Nucleus accumbens (tissue), 56 donors: ENCODE measurements at places on chromosomes 5 and 9.

DNA sequence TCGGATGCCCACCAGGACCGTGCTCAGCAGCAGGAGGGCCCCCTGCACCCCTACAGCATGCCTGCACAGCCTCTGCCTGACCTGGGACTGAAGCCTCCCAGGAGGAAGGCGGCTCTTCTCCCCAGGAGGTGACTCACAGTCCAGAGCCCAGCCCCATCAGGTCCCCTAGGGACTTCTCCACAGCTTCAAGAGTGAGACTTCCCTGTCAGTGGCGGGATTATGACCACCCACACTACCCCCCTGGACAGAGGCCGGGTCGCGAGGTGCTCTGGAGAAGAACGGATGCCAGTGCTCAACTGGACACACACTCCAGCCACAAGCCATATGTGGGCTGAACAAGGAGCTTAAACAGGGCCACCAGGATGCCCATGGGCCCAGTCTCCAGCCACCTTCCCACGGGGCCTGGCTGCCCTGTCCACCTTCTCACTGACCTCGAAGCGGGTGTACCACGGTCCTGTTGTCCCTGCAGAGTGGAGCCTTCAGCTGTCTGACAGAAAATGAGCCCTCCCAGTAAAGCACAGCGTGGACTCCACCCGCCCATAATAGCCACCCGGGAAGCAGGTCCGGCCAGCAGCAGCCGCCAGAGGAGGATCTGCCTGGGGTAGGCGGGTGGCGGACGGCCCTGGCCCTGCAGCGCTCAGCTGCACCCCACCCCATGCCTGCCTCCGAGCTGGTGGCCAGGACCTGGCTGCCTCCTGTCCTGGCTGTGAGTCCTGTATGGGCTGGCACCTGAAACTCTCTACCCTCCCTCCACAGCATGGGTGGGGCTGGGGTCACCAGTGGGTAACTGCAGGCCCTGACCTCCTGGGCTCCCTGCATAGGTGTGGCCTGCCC, 54.7 kb downstream of the SEMA4D start:
- no peak for DNase-seq

- DNase-seq = no peak
These were observed 1.3 kb downstream of the BARHL1 start for GRCh38 chr9:132583584-132584304.

DNA sequence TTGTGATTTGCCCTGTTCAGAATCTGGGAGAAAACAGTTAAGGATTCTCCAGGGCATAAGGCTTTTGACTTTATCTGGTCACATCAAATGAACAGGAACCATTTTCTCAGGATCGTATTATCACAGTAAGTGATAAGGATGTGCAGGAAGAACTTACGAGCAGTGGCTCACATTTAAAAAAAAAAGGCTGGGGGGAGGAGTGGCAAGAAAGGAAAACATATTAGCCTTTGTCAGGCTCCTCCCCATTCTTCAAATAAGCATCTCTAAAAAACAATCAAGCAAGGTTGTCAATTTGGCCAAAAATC, 234.3 kb upstream of the TMEM161B start:
- DNase-seq = no peak

DNA sequence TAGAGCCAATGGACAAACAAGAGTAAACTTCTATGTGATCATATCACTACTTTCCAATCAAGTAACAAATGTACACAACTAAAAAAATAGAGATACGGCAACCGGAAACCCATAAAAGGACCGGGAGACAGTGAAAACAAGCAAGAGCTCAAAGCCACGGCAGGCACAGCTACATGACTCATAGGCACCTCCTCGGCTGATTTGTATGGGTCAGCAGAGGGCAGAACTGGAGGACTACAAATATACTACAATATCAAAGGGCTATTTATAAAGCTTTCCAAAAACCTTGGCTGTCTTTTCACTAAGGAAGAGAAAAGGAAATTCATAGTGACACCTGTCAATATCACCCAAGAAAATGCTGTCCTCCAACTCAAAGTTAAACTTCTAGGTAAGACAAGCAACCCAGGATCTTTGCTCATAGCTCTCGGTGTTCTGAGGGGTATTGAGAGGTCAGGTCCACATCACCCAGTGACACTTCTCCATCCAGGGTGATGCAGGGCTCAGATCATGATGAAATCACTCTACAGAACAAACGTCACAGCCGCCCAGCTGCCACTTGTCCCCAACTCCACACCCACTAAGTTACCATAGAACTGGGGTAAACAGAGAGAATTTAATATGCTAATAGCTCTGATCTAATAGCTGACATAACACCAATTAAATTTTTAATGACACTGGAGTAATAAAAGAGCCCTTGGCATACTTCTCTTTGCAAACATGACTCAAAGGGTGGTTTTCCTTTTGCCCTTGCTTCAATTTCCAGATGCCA, 41.3 kb downstream of the PFDN1 start:
- no peak for DNase-seq

GRCh38 chr5:107263387-107264018, 407.2 kb downstream of the EFNA5 start:
- no peak for DNase-seq

- DNase-seq = no peak
These were observed 13.2 kb upstream of the ADGRD2 start for GRCh38 chr9:124437086-124437485.

DNA sequence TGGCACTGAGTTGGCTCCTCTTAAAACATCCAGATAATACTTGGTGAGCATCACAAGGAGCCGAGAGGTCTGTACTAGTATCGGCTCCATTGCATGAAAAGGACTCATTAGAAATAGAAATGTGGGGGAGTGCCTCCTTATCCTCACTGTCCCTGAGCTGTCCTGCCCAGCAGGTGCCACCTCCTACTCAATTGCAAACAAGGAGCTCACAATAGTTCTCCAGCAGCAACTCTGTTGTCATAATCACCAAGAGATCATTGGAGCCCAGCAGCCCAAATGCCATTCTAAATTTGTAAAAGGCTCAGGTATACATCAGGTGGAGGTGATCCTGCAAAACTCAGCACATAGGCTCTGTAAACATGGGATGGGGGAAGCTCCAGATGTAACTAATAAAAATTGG, 99.1 kb downstream of the PLK2 start:
- DNase-seq = no peak

- DNase-seq = peak; percentile 50
These were observed 171.2 kb upstream of the ACTBL2 start for GRCh38 chr5:57653636-57654290.

DNA sequence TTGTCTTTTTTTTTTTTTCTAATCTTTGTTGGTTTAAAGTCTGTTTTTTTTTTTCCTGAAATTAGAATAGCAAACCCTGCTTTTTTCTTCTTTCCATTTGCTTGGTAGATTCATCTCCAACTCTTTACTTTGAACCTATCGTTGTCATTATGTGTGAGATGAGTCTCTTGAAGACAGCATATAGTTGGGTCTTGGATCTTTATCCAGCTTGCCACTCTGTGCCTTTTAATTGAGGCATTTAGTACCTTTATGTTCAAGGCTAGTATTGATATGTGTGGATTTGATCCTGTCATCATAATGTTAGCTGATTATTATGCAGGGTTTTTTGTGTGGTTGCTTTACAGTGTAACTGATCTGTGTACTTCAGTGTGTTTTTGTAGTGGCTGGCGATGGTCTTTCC, 383.8 kb downstream of the MAN2A1 start:
- no peak for DNase-seq

DNA sequence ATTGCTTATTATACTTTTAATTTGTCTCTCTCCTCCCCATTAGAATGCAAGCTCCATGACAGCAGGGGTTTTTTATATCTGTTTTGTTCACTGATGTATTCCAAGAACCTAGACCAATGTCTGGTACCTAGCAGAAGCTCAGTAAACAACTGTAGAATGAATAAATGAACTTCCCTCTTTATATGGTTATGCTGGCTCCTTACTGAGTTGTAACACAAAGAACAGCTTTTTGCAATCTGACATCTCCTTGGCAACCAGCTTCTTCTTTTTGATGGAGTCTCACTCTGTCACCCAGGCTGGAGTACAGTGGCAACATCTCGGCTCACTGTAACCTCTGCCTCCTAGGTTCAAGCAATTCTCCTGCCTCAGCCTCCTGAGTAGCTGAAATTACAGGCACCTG, 13.6 kb downstream of the TRMO start:
- no peak for DNase-seq

- no peak for DNase-seq
These were observed 23.1 kb downstream of the NIM1K start for GRCh38 chr5:43215073-43215631.

DNA sequence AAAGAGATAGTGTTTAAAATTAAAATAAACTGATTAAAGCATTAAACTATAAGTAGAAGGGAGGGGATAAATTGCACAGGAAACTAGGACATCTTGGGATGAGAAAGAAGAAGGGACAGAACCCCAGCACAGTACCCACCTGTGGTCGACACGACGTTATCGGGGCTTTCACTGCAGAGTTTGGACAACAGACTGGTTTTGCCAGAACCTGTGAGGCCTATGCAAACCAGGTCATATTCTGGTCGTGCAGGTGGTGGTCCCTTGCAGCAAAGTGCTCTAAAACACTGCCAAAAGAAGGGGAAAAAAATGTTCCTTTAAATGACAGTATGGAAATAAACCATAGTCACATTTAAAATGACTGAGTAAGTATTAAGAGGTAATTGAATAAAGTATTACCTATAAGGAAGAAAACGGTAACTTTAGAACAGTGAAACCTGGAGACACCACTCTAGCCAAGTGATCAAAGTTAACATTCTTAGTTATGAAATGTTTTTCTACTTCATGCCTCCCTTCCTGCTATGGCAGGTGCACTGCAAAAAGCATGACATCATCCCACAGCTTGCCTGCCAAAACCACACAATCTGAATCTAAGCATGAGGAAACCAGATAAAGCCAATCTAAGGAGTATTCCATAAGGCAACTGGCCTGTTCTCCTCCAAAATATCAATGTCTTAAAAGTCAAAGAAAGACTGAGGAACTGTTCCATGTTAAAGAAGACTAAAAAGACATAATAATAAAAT, 138.6 kb downstream of the ARL15 start:
- no peak for DNase-seq

- no peak for DNase-seq
These were observed 581.3 kb downstream of the PDE4D start for GRCh38 chr5:59312223-59312622.

DNA sequence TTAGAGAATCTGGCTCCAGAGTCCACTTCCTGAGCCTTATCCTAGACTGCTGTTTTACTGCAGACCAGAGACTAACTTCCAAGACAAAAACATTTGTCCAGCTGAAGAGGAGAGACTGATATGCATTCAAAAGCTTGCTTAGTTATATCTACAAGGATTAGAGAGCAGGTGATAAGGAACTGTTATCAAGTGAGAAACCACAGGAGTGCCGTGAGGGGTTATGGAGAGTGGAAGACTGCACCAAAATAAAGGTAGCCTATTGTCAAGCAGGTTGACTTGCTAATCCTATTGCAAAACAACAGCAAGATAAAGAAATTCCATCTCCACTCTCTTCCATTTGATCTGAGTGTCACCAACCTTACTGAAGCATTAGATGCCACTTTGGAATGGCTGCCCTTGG, 139.1 kb downstream of the SCAMP1 start:
- DNase-seq = no peak

DNA sequence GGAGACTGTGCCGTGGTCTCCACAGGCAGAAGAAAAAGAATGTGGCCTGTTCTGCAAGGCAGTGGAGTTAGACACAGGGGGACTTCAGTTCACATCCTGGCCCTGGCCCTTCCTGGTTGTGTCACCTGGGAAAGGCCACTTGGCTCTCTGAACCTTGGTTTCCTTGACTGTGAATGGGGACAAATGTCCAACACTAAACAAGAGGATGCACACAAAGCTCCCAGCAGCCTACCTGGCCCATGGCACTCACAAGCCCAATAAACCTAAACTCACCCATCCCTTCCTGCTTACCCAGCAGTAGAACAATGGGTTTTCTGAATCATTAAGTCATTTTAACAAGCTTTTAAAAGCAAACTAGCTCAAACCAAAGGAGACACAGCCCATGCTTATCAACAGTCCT, 103.9 kb downstream of the FRMD3 start:
- no peak for DNase-seq

GRCh38 chr9:27703216-27703980, 130.1 kb upstream of the C9orf72 start:
- no peak for DNase-seq

- no peak for DNase-seq
These were observed 45.6 kb upstream of the SLC30A5 start for GRCh38 chr5:69048230-69048629.

- DNase-seq = no peak
These were observed 135.4 kb downstream of the SCAMP1 start for GRCh38 chr5:78495800-78496199.

DNA sequence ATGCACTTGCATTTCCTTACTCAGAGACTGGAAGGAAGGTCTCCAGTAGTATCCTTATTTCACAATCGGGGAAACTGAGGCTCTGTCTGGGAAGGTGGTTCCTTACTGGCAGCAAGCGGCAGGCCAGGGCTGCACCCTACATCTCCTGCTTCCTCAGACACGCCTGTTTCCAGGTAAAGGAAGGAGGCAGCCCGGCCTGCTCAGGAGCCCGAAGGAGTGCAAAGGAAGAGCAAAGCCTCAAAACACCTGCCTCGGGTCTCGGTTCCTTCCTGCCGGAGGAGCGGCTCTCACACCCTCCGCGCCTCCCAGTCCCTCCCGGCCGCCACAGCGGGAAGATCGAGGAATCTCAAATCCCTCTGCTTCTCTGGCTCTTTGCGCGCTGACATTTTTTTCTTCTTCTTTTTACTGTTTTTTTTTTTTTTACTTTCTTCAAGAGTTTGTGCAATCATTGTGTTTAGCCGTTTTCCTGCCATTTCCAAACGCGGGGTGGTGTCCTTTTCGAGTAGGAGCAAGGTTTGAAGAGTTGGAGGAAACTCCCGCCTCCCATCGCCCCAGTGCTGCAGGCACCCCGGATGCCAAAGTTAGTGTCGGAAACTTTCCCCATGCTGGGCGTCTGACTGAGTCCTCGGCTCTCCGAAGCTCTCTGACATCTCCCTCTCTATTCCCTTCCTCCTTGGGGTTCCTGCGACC, 1.0 kb downstream of the GGTA1 start:
- DNase-seq = no peak

DNA sequence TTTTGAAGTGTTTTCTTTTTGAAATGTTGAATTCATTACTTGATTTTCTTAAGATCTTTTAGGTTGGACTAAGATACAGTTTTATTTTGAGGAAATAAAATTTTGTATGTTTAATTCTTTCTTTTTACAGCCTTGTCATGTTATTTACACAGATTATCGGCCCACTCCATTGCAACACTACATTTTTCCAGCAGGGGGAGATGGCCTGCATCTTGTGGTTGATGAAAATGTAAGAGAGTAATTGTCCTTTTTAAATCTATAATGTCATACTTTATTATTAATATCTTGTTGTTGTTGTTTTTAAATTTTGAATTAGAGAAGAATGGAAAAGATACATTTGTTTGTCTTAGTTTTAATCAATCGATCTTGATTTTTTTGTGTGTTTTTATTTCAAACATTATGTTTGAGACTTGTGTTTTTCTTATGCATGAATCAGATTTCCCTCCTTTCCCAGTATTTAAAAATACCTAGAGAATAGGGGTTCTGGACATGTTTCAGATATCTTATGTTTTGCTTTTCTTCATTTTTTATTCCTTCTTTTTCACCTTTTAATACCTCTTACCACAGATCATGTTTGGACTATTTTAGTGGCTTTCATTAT, 36.7 kb downstream of the MTREX start:
- DNase-seq = no peak

- DNase-seq = no peak
These were observed 88.3 kb downstream of the USP20 start for GRCh38 chr9:129923589-129923988.

- no peak for DNase-seq
These were observed 371.5 kb downstream of the MLLT3 start for GRCh38 chr9:20250791-20251190.

GRCh38 chr5:75951716-75952115, 131.5 kb upstream of the SV2C start:
- no peak for DNase-seq

GRCh38 chr9:16442622-16443021, 427.8 kb downstream of the BNC2 start:
- no peak for DNase-seq
